Stimulated activated CD4-positive, alpha-beta T cell treated with anti-CD3 and anti-CD28 coated beads, Interleukin-1b, Interleukin-23, amount 100 ng/mL, for 1 hour (primary cell): ENCODE measurements at places on chromosomes 5 and 9.
A peak's percentile ranks its signal among the peaks of the same experiment; 100 is the strongest.

- no peak for DNase-seq
These were observed 70.1 kb upstream of the RAPGEF1 start for GRCh38 chr9:131809941-131810344.

GRCh38 chr5:1781726-1782384, 17.8 kb downstream of the MRPL36 start:
- DNase-seq = no peak

- no peak for DNase-seq
These were observed 112.6 kb upstream of the RASA1 start for GRCh38 chr5:87155106-87155505.

GRCh38 chr5:125655156-125655555, 768.1 kb upstream of the GRAMD2B start:
- no peak for DNase-seq

DNA sequence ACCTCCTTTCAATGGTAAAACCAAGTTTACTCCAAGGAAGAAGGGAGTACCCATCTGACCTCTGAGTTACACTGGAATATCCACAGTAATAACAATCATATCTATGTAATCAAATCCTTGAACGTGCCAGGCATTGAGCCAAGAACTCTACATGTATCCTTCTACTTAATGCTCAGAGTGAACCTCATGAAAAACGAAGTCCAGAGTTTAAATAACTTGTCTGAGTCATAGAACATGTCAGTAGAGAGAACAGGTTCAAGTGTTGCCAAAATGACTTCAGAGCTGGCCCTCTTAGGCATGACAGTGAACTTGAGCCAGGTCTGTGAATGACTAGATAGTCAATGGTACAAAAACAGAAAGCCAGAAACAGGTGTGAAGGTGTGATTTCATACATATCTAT, 164.1 kb upstream of the ZNF618 start:
- no peak for DNase-seq

DNA sequence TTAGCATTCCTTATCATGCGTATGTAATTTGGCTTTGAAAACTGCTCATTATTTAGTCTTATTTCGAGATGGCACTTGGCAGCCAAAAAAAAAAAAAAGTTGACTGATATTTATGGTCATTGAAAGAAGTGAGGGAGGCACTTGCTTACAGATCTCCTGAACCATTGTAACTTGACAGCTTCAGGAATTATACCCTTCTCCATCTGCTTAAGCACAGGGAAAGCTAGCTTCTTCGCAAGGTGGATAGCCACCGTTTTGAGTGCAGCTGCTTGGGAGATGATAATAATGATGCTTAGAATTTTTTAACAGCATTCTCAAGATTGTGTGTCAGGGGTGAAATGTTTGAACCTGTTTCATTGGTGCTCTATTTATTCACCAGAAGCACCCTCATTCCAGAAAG, 116.1 kb downstream of the GIN1 start:
- no peak for DNase-seq

GRCh38 chr5:180803181-180804128, 849 bp upstream of the MGAT1 start:
- peak; percentile 54 for DNase-seq

GRCh38 chr5:121189342-121190305, 662.1 kb upstream of the FTMT start:
- no peak for DNase-seq

DNA sequence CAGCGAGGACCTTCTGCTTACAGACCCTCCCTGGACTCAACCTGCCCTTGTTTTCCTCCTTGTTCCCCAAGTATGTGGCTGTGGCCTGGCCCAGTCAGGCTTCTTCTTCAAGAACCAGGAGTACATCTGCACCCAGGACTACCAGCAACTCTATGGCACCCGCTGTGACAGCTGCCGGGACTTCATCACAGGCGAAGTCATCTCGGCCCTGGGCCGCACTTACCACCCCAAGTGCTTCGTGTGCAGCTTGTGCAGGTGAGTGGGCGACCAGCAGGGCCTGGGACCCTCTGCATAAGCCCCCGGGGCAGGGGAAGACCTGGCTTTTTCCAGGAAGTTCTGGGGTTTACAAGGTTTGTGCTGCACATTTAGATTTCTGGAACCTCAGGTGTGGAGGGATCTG, 56.9 kb downstream of the ABLIM3 start:
- DNase-seq = no peak

GRCh38 chr9:119801311-119801710, 432.1 kb upstream of the BRINP1 start:
- DNase-seq = no peak

DNA sequence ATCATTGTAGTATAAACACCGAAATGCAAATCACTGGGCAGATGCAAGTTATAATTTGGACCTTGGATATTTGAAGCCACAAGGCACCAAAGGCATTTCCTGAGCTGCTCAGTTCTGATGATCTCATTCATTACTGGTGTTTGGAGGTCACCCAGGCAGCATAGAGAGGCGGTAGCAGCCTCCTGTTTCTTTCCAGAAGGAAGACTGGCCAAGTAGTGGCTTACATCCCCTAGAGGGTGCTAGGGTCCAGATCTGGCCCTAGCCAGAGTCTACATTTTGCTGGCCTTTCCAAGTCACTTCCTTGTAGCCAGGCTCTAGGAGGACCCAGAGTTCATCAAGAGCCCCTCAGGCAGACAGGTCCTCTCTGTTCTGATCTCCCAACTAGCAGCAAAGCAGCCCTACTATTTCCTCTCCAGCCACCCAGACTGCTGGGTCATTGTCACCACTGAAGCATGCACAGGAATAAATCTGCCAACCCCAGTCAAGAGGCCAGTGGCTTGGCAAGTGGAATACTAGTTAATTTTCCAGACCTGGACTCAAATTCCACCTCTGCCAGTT, 33.4 kb upstream of the TTC1 start:
- DNase-seq = no peak

GRCh38 chr5:9362600-9362999, 183.3 kb downstream of the SEMA5A start:
- no peak for DNase-seq

DNA sequence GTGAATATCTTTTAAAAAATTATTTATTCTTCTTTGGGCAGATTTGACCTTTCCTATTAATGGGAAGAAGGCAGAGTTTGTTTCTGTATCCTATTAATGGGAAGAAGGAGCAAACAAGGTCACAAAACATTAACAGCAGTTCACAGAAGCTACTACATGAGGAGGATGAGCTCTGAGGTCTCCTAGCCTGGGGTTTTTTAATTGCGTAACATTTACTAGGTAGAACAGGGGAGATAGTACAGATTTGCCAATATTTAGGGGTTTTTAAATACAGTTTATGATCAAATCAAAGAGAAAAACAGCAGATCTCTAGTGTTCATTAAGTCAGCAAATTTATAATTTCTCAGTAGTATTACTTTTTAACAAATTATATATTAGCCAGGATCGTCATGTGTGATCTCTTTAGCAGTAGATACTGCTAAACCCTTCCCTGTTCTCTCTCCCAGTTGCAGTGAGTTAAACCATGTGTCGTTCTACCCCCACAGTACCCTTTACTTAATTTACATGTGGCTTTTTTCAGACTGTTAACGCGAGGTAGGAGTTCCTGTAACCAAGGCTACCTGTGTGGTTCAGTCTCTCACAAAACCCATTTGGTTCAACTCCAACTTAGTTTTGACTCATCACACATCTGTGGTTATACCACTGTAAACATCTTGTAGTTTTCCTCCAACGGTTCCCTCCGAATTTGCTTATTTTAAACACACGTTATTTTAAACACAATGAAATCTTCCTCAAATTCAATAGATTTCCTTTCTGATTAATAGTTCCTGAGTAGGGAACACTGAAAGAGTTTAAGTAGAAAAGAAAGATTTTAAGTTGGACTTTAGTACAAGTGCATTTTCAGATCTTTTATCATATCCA, 13.3 kb downstream of the SLC25A46 start:
- DNase-seq = no peak

- no peak for DNase-seq
These were observed 1.7 kb downstream of the ALG2 start for GRCh38 chr9:99220011-99220410.

GRCh38 chr5:73822989-73823339, 197.0 kb downstream of the ARHGEF28 start:
- DNase-seq = no peak
